Activated CD4-positive, alpha-beta T cell treated with anti-CD3 and anti-CD28 coated beads for 1 hour (primary cell): ENCODE measurements at places on chromosomes 5 and 9.

GRCh38 chr9:11794984-11795383 lies 898.2 kb upstream of the TYRP1 start:
- DNase-seq: no peak

DNA sequence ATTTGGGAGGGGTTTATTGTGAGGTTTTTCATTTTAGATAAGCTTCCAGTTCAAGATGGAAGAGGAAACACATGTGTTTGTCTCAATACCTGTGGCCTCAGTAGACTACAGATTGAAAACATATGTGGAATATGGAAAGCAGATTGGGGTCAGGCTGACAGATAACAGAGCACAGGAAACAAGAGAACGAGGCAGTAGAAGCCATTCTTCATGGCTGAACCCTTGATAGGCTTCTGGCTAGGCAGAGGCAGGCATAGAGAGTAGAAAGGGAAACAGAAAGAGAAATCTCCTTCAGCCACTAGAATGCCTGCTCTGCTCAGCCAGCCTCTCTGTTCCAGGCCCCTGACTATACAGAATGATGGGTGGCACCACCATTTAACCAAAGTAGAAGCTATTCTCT lies 152.5 kb downstream of the MUSK start:
- DNase-seq: no peak

- no peak for DNase-seq
Measured at GRCh38 chr5:126446498-126447224, 23.5 kb downstream of the GRAMD2B start.

GRCh38 chr9:125732562-125732961 lies 14.6 kb upstream of the PBX3 start:
- no peak for DNase-seq

DNA sequence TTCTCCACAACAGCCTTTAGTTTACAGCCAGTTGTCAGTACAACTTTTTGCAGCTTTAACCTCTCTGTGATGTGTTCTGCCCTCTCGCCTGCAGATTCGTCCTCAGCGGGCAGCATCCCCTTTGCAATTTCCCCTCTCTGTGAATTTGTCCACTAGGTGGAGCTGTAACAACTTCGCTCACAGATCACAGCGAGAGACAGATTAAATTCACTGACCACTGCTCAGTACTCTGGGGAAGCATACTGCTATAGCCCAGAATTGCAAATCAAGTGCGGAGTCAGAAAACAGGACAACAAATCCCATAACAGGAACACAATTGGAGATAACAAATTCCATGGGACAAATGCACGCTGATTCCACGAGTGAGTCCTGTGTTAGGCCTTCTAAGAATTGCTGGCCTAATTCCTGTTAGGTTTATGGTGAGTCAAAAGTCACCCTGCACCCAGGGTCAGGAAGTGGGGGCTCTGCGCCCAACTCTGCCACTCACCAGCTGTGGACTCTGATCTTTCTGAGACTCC lies 2124.9 kb downstream of the MAT2B start:
- no peak for DNase-seq

DNA sequence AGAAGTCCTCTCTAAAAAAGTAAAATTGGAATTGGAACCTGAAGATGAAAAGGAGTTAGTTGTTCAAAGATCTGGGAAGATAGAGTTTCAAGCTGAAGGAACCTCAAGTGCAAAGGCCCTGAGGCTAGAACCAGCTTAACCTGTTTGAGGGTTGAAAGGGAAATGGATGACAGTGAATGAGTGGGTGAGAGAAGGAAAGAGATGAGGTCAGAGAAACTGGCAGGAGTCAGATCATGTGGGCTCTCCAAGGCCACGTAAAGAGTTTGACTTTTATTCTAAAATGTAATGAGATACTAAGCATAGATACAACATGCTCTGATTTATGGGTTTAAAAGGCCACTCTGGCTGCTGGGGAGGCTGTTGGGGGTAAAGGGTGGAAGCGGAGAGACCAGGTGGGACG lies 2.5 kb upstream of the RAD23B start:
- no peak for DNase-seq

DNA sequence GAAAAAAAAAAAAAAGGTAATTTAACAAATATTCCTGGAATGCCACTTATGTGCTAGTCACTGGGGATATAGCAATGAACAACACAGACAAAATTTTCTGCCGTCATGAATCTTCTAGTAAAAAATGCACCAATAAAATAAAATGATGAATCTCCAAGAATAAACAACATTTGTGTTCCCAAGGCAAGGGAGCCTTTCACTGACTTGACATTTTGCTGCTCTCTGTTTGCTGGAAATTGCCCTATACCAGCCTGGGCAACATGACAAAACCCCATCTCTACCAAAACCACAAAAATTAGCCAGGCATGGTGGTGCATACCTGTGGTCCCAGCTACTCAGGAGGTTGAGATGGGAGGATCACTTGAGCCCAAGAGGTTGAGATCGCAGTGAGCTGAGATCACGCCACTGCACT lies 64.5 kb upstream of the ERBIN start:
- DNase-seq: no peak

- DNase-seq: no peak
Measured at GRCh38 chr5:90356622-90357021, 52.9 kb downstream of the CETN3 start.

- DNase-seq: no peak
Measured at GRCh38 chr5:485113-485945, 38.9 kb downstream of the SLC9A3 start.

GRCh38 chr5:78362220-78362619 lies 1.8 kb downstream of the SCAMP1 start:
- no peak for DNase-seq

DNA sequence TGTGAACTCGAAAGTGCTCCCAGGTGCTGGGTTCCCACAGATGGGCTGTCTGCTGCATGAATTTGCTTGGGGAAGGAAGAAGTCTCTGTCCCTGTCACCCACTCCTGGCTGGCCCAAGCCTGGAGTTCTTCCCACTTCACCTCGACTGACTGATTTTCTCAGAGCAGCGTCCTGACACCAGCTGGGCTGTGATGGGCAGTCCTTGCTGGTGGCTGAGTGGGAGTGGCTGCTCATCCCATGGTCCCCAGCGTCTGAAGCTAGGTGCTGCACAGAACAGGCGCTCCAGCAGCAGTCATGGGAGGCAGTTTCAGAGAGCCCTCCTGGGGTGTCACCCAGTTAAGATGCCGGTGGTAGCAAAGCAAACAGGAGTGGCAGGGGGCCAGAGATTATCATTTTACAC lies 10.1 kb upstream of the NEURL1B start:
- DNase-seq: no peak

DNA sequence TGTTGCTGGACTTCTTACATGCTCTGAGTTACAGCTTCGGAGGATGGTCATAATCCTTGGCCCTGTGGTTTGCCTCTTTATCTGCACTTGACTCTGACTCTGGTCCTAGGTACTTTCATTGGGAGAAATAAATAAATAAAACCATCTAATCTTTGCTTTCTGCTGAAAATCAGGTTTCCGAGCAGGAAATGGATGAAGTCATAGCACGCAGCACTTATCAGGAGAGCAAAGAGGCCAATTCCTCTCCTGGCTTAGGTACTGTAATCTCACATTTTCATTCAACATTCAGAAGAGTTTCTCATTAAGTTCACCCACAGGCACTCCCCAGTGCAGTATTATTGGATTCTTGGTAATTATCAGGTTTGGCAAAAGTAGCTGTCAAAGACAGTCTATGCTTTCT lies 104.7 kb downstream of the GOLPH3 start:
- DNase-seq: no peak

DNA sequence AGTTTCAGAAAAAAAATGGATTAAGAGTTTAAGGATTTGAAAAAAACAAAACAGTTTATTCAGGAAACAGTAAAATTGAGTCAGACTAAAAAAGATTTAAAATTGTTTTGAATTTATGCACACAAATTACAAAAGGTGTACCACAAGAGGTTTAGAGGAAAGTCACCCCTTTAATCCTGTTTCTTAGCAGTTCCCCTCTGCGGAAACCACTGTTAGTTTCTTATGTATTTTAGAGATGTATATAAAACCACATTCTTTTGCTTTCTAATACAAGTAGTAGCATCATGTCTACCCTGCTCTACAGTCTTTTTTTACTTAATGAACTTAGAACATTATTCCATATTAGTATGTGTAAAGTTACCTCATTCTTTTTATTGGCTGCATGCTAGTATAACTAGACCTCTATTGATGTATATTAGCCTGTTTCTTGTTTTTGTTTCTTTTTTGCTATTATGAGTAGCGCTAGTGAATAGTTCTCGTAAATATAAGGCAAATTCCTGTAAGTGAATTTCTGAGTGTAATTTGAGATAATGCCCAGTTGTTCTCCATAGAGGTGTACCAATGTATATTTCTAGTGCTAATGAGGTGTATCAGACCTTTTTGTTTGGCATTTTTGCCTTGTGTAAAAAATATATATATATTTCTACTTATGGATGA lies 20.0 kb downstream of the GPBP1 start:
- DNase-seq: no peak

DNA sequence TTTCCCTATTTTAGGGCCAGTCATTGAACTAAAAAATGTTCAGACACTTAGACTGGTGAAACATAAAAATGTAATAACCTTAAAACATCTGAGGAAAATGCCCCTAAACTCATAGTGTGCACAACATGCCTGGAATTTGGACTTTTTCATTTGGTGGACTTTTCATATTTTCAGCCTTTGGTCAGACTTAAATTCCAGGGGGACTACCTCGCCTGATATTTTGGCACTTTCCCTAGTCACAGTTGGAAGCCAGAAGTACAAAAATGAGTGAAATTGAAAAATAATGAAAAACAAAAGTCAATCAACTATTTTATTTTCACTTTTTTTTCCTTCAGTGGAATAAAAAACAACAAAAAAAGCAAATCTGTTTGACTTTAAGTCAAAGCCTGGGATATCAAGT lies 256.2 kb downstream of the ACTL7B start:
- DNase-seq: no peak
